ENCODE measurements at places on chromosomes 12 and 14.

- no peak for DNase-seq
Measured at GRCh38 chr12:122888232-122888752, 7.6 kb downstream of the VPS37B start.

DNA sequence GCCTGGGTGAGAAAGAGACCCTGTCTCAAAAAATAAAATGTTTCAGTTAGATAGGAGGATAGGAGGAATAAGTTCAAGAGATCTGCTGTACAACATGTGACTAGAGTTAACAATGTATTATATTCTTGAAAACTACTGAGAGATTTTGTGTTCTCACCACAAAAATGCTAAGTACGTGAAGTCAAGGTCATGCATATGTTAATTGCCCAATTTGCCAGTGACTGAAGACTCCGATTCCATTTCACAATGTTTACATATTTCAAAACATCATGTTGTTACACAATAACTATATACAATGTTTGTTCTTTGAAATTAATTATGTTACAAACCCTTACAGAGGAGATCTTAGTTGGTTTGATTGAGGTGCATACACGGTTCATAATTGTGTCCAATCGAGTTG is 52.1 kb downstream of the SLC15A4 start:
- DNase-seq: no peak

GRCh38 chr14:104098272-104099095 is 13.0 kb downstream of the ASPG start:
- no peak for DNase-seq

GRCh38 chr12:3150931-3151835 is 74.0 kb downstream of the TSPAN9 start:
- DNase-seq: no peak

DNA sequence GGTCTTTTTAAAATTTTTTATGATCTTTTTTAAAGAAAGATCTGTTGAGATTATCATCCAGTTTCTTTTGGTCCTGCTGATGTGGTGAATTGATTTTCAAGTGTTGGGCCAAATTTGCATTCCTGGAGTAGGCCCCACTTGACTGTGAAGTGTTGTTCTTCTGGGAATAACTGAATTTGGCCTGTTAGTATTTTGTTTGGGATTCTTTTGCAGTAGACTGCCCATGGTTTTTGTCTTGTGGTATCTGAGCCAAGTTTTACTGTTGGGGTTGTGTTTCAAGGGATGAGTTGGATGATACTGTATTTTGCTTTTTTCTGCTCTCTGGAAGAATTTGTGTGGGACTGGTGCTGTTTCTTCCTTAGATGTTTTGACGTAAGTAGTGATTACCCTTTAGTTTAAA is 4.0 kb upstream of the SYCP3 start:
- no peak for DNase-seq

- no peak for DNase-seq
Measured at GRCh38 chr14:88834883-88835431, 10.5 kb downstream of the TTC8 start.

DNA sequence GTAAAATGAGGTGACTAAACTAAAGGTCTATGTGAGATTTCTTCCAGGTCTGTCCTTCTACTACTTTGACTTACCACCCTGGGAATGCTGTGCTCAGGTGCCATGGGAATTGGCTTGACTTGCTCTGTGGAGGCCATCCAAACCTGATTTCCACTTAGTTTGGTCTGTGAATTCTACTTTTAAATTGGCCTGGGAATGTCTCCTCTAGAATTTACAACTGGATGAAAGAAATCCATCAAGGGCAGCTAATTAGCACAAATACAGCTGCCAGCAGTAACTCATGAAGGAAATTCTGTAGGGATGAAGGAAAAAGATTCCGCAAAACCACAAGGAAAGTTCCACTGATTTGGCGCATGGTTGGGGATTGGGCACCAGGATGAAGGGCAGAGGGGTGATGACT is 31.7 kb upstream of the FRMD6 start:
- no peak for DNase-seq

DNA sequence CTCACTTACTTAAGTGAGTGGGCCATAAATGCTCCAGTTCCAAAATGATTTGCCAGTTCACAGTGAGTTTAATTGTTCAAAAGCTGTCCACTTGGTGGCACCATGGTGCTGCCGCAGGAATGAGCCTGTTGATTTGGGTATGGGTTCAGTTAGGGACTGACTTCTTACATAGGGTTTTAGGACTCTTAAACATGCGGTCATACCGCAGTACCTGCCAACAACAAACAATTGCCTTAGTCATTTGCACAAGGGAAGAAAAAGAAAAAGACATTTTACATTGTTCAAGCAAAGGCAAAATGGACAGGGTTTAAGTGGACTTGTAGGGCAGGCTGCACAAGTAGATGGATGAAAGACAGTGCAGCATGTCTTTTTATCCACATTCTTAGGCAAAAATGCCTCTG is 80.0 kb upstream of the DBX2 start:
- no peak for DNase-seq

- no peak for DNase-seq
Measured at GRCh38 chr12:11769723-11770514, 120.4 kb downstream of the ETV6 start.

DNA sequence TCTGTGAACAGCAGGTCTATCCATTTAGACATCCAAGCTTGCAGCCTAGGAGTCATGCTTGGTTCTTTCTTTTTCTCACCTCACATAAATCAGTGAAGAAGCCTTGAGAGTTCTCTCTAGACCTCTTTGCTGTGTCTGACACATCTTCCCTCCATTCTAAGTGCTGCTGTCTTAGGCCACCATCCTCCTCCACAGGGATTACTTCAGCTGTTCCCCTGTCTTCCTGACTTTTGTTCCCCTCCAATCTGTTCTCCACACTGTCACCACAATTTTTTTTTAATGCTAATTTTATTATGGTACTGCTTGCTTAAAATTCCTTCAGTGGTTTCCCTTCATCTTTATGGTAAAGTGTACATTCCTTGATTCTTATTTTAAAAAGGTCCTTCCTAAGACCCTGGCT is 71.8 kb downstream of the DERA start:
- DNase-seq: no peak

Measured in stimulated activated CD4-positive, alpha-beta T cell treated with anti-CD3 and anti-CD28 coated beads, Interleukin-4, amount 100 ng/mL, for 1 hour (primary cell).